HS-5 (cell line): ENCODE measurements at places on chromosomes 7 and 10.
A peak's percentile ranks its signal among the peaks of the same experiment; 100 is the strongest.

- DNase-seq = no peak
These were observed 49.8 kb downstream of the PLCE1 start for GRCh38 chr10:94043431-94043990.

DNA sequence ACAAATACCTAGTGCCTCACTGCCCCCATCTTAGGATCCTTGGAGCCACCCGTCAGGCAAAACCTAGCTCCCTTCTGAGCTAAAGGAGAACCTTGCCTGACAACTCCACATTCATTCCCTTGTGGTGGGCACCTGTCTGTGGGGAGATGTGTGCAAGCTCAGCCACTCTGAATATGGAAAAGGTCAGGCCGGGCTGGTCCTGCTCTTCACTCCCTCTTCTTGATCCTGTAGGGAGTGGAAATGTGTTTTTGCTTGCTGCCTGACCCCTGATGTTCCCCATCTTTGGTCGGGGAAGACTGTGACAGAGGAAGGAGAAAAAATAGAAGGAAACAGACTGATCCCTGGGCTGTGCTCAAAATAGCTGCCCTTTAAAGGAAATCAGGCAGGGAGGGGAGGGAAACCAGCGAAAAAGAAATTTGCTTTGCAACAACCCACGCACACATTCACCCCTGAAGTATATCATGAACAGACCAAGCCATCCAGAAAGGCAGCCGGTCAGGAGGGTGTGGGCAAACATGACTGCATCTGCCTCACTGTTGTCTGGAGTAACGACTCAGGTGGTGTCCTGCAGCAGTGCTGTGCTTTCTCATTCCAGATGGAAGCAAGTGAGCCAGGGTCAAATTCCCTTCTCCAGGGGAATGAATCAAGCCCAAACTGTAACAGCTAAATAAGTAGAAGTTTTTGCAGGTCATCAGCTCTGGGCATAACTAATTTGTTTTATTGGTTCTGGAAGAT lies 74.0 kb downstream of the SCRN1 start:
- DNase-seq = no peak

GRCh38 chr7:105387508-105388355 lies 989 bp downstream of the SRPK2 start:
- no peak for DNase-seq

DNA sequence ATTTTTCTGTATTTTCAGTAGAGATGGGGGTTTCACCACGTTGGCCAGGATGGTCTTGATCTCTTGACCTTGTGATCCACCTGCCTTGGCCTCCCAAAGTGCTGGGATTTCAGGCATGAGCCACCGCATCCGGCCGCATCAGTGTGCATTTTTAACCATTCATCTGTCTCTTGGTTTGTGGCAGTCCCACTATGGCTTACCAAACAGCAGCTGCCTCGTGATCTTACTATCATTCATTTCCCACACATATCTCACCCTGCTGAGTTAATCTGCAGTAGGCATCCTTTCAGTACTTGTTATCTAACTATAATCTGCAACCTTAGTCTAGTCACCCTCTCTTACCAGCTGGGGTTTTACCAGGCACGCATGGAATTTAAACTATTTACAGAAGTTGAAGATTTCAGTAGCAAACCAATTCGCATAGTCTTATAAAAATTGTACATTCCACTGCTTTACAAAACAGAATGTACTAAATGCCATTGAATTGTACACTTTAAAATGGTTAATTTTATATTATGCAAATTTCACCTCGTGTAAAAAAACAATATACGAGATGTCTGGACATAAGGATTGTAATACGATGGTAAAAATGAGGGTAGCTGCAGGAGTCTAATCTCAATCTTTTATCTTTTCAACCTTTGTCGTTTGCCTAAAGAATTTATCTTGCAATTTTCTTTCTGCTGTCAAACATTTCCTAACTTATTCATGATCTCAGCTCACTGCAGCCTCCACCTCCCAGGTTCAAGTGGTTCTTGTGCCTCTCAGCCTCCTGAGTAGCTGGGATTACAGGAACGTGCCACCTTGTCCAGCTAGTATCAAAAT lies 4.6 kb upstream of the TBC1D12 start:
- peak; percentile 69 for DNase-seq

GRCh38 chr7:28919510-28919909 lies 38.6 kb downstream of the TRIL start:
- no peak for DNase-seq

GRCh38 chr7:80725181-80725611 lies 86.8 kb downstream of the CD36 start:
- DNase-seq = no peak

GRCh38 chr10:11525503-11525902 lies 85.9 kb downstream of the USP6NL start:
- no peak for DNase-seq

GRCh38 chr7:142901426-142902259 lies 16.1 kb upstream of the TRPV6 start:
- no peak for DNase-seq

DNA sequence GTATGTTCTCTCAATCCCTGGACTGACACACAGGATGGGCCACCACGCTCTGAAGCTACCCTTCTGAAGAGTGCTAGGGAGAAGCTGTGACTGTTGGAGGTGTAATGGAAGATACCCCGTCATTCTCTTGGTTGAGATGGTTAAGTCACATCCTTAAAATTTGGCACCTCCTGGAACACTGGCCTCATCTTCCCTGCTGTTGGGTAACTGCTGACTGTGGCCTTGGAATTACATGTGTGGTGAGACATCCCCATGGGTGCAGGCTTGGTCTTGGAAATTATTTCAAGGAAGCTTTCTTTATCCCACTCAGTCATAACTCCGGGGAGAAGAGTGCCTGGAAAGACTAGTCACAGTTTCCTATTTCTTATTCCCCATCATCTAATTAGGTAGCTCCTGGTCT lies 62.0 kb downstream of the LRMDA start:
- DNase-seq = no peak

DNA sequence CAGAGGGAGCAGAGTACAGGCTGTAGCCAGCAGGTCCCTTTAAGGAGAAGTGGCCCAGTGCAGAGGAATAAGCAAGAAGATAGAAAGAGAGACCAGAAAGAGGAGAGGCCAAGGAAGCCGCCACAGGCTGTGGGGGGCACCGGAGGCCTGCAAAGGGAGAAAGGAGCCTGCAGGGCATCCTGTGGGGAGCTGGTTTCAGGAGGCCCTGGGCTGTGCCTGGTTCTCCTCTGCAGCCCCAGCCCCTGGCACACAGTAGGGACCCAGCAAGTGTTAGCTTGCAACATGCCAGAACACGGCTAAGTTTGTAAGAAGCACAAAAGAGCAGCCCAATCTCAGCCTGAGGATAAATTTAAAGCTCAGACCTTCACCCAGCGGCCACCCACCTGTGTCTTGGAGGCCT lies 12.3 kb upstream of the C10orf71 start:
- no peak for DNase-seq

DNA sequence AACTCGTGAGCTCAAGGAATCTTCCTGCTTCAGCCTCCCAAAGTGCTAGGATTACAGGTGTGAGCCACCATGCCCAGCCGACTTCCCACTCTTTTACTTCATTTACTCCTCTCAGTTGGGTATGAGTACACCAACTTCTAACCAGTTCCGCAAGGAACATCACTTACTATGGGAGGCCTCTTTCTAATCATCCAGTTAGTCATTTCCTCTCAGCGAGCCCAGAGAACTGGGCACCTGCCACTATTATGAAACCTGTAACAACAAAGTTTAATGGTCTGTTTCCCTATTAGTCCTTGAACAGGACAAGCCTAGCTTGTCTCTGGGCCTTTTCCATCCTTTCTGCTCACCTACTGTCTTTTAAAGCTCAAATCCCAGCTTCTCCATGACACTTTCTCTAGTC lies 88.8 kb downstream of the DNMBP start:
- DNase-seq = peak; percentile 32

- DNase-seq = no peak
These were observed 14.2 kb upstream of the TMEM254 start for GRCh38 chr10:80064120-80064886.

- DNase-seq = no peak
These were observed 64.1 kb downstream of the ZMIZ1 start for GRCh38 chr10:79132681-79133381.

- peak; percentile 68 for DNase-seq
These were observed 10.3 kb downstream of the ITPRIP start for GRCh38 chr10:104327745-104328645.

DNA sequence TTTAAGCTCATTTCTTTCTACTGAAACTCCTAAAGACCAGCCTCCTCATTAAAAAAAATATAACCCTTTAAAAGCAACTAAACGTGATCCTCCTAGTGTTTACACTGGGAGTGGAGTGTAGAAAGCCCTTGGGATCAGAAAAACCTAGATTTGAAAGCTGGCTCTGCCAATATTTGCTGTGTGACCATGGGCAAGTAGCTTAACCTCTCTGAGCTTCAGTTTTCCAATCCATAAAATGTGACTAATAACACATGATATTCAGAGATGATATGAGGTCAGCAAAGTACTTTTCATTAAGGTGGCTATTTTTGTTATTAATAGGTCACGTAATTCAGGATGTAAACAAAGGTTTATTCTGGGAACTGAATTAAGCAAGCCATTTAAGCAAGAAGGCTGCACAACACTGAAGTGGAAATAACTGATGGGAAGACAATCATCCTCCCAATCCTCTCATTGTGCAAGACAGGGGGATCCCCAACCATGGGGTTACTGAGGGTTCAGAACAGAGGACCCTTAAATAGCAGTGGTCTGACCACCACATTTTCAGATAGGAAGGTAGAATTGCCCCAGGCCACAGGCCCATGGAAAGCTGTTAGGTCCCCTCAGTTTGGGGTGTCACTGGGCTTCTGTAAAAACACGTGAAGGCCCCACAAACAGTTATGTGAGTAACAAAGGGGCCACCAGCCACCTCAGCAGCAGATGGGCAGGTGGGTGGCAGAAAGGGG lies 49.1 kb upstream of the EEPD1 start:
- no peak for DNase-seq

GRCh38 chr7:93245525-93246432 lies 13.6 kb downstream of the VPS50 start:
- no peak for DNase-seq

DNA sequence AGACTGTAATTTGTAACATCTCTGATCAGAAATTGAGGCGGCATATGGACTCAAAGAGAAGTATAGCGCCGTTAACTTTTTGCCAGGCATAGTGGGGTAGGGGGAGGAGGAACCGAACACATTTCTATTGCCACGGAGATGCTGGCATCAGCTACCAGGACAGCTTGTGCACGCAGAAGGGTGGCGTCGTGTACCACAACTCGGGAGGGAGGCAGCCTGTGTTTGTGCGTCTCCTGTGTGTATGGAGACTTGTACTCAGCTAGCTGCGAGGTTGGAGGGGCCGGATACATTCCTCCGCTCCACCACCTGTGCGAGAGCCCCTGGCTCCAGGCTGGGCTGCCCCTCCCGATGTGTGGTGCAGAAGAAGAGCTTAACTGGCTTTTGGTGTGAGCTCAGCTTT lies 634.8 kb downstream of the TYW1 start:
- no peak for DNase-seq

DNA sequence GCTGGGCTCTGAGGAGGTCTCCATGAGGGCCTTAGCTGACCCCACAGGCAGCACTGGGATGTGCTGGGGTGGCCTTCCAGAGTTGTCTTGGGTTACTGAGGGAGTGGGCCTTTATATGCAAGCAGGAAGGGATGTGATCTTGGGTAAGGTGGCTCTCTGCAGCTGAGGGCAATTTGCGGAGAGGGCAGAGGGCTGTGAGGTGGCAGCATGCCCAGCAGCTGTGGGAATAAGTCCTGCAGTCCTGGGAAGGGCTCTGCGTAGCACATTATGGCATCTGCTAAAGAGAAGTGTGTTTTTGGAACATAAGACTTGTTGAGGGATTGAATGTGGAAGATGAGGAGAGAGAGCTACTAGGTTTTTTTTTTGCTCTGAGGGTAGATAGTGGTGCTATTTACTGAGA lies 99.6 kb upstream of the KMT2E start:
- no peak for DNase-seq

- DNase-seq = no peak
These were observed 24.1 kb downstream of the SEMA3D start for GRCh38 chr7:85162721-85163120.

GRCh38 chr7:27346531-27347275 lies 104.1 kb downstream of the EVX1 start:
- DNase-seq = peak; percentile 46

DNA sequence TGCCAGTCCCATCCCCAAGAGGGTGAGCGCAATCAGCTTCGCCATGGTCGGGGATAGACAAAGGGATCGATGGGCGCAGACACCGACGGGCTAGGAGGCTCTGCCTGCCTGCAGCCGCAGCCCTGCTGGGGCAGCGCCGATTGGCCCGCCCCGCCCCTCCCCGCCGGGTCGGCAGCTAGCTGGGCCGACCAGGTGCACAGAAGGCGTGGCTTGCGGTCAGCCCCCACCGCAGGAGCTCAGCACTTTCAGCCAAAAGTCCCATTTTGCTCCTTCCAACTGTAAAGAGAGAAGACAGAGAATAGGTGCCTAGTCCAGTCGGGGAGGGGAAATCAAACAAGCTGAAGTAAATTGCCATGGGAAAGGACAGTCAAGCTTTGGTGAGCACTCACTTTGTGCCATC lies at the start of gene PON1:
PON1 (minus strand) TSS at position 102 of the 400 bp plus-strand sequence; CDS start at position 45, 57 bp downstream.
- DNase-seq = no peak

DNA sequence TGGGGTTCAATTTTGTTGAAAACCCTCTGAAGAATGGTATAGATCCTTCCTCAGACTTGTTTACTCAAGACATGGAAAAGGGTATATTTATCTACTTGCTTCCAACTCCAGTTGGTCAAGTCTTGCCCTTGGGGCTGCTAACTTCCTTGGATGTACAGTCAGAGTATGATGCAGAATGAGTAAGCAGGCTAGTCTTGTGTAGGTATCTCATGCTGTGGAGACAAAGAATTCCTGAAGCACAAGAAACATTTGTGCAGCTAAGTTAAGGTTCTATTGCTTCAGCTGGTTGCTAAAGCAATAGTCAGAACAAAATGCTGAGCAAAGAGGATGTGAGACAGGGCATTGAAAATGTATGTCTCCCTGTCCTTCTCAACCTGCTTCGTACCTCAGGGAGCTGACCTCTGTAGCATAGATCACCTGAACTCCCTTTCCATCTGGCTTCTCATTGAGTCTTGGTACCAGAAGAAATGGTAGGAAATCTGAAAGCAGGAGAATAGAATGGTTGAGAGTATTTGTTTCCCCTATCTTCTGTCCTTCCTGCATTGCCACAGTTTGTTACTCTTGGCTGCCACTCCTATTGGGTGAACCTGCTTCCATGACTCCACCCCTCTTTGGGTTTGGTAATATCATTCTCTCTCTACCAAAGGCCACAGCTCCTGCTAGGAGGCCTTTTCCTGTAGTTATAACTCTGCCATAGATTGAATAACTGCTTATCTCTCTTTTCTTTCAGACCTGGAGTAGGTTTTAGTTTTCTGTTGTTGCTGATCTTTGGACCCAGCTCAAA lies 346.0 kb downstream of the PHF14 start:
- DNase-seq = peak; percentile 68
